ENCODE measurements at places on chromosomes 3 and 15.

GRCh38 chr3:59777066-59777465 is 727.2 kb upstream of the CFAP20DC start:
- DNase-seq, result no peak

DNA sequence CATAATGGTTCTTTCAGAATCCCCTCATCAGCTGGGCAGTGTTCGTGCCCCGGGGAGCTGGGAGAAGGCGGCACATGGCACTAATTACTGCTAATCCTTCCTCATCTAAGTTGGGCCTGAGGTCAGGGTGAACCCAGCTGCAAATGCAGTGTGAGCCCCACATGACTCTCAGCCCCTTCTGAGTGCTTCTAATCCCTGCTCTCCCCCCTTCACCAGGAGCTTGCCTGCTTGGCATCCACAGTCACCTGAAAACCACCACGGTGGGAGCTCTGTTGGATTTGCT is 455 bp upstream of the TRPM1 start:
- DNase-seq, result no peak

GRCh38 chr15:29100486-29101000 is 169.1 kb downstream of the NSMCE3 start:
- no peak for DNase-seq

GRCh38 chr3:124248471-124249028 is 256.6 kb upstream of the ROPN1 start:
- DNase-seq, result no peak

GRCh38 chr3:100316641-100317069 is 17.9 kb upstream of the NIT2 start:
- no peak for DNase-seq

Measured in T-helper 2 cell (primary cell).